H9 (cell line): ENCODE measurements at places on chromosomes 6 and 20. TPM values are rescaled to one million over a fixed set of nuclear protein-coding genes. Genes with fewer than 3 reads are reported as not detected.
A peak's percentile ranks its signal among the peaks of the same experiment; 100 is the strongest.

Gene DTNBP1
- total RNA-seq = 12.9 and 13.2 TPM in 2 replicates

DNA sequence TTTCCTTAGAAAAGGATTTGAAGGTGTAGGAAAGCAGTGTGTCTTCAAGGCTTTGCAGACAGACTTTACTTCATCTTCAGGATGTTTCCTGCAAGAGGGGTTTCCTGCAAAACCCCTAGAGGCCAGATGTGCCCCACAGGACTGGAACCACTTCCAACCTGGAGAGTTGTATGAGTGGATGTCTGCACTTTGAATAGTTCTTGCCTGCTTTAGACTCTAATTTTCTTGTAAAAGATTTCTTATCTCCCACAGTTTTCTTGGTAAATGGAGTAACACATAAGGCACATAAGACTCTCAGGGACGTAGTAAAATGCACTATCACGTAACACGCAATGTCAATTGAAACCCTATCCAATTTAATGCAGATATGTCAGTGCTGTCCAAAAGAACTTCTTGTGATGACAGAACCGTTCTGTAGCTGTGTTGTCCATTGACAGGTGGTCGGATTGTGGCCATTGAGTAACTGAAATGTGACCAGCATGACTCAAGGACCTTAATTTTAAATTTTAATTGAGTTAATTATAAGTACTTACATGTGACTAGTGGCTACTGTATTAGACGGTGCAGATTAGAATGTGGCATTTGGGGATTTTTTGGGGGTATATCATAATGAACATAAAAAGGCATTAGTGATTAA lies 118.7 kb downstream of the JARID2 start:
- no peaks in the 10 kb centered on the region for H3K27me3 ChIP-seq
- no peak overlapping the region for H3K27ac ChIP-seq
- peaks cover 23% of the 10 kb centered on the region for H3K4me1 ChIP-seq
- H3K36me3 ChIP-seq = no peaks in the 10 kb centered on the region; the same call in 1 of the 2 replicates
- DNase-seq = no peak

Gene SH3BGRL2
- 11.7 and 11.8 TPM in 2 replicates for total RNA-seq

- no peak overlapping the region for H3K4me3 ChIP-seq
- H3K27ac ChIP-seq = no peak overlapping the region
- no peak for DNase-seq
- no peaks in the 10 kb centered on the region; the same call in 1 of the 2 replicates for H3K4me1 ChIP-seq
These were observed 100.6 kb downstream of the KCNB1 start for GRCh38 chr20:49381558-49382493.

Gene TREM1
- total RNA-seq = not detected in 2 replicates

Gene MUCL3
- 0.15 and 0.20 TPM in 2 replicates for total RNA-seq

DNA sequence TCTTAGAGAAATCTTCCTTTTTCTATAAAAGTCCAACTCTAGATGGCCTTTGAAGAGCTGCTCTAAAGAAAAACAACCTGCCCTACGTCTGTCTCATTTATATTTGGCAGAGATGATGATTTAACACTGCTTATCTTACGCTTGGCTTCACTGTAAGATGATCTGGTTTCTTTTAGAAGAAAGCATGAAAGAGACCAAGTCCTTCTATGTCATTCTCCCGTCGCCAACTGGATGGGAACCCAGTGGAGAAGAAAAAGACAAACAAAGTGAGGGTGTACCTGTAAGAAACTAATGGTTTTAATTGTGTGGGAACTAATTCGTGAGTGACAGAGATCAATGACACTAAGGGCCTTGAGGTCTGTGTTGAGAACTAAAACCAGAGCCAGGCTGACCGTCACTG lies 92.8 kb downstream of the MBOAT1 start:
- no peak for DNase-seq
- H3K4me1 ChIP-seq = peaks cover 4% of the 10 kb centered on the region; the same call in 1 of the 2 replicates
- H3K27me3 ChIP-seq = no peaks in the 10 kb centered on the region
- no peak overlapping the region for H3K4me3 ChIP-seq
- H3K36me3 ChIP-seq = no peaks in the 10 kb centered on the region

DNA sequence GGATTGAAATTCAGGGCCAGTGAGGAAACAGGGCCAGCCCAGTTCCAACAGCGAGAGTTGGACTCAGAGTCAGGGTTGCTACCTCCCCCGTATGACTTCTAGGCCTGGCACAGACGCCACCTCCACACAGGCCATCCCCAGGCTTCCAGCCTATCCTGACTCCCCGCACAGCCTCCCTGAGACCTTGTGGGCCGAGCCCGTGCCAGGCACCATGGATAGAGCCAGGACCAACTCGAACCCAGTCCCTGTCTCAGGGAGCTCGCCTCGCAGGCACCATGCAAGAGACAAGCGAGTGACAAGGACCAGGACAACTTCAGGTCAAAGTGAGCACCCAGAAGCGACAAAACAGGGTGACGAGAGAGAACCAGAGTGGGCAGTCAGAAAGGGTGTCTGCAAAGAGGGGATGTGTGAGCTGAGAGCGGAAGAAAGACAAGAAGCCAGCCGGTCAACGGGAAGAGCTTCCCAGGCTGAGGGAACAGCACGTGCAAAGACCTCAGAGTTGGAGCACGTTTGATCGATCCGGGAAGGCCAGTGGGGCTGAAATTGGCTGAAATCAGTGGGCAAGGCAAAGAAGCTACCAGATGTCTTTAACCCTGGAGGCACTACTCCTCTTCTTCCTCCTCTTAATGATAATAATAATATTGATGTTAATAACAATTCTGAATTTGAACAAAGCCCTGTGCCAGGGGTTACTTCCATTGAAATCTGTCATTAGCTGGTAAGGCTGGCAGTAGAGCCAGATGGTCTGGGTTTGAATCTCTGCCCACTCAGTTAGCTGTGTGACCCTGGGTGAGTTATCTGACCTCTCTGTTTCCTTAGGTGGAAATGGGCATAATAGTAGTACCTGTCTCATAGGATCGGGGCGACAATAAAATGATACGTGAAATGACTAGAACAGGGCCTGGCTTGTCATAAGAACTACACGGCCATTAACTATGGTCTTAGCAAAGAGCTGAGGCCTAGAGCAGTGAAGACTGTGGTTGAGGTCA lies 45.0 kb downstream of the KIAA1755 start:
- no peaks in the 10 kb centered on the region for H3K36me3 ChIP-seq
- no peak overlapping the region for H3K27ac ChIP-seq
- H3K27me3 ChIP-seq = no peaks in the 10 kb centered on the region
- no peak overlapping the region for H3K4me3 ChIP-seq
- no peaks in the 10 kb centered on the region for H3K4me1 ChIP-seq

GRCh38 chr20:48541581-48542071 lies 286.2 kb downstream of the PREX1 start:
- H3K27me3 ChIP-seq = no peaks in the 10 kb centered on the region
- H3K36me3 ChIP-seq = peaks cover 2% of the 10 kb centered on the region
- no peak overlapping the region for H3K27ac ChIP-seq
- DNase-seq = no peak

- H3K4me1 ChIP-seq = no peaks in the 10 kb centered on the region; the same call in 1 of the 2 replicates
- no peak overlapping the region for H3K27ac ChIP-seq
- H3K4me3 ChIP-seq = no peak overlapping the region
These were observed 57.4 kb upstream of the SLCO4A1 start for GRCh38 chr20:62584671-62585460.

DNA sequence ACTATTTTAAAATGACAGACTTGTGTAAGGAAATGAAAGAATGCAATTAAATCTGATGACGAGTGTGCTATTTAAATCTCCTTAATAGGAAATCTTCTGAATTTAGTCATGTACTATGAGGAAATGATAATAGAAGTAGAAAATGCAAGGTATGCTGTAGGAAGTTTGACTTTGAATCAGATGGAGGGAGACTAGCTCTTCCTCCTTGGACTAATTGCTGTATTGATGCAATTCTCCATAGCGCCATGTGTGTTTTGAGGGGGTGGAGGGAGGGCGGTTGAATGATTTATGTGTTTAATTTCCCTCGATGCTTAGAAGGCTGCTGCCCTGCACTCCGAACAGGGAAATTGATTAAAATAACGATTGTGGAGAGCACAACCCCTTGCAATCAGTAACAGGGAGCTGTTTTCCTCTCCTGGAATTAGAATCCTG lies 214.4 kb upstream of the PRND start:
- H3K27ac ChIP-seq = no peak overlapping the region
- H3K27me3 ChIP-seq = no peaks in the 10 kb centered on the region
- peaks cover 4% of the 10 kb centered on the region; the same call in 1 of the 2 replicates for H3K4me1 ChIP-seq
- DNase-seq = no peak
- H3K4me3 ChIP-seq = no peak overlapping the region

Gene TPBG
- total RNA-seq = 19.0 and 20.8 TPM in 2 replicates

DNA sequence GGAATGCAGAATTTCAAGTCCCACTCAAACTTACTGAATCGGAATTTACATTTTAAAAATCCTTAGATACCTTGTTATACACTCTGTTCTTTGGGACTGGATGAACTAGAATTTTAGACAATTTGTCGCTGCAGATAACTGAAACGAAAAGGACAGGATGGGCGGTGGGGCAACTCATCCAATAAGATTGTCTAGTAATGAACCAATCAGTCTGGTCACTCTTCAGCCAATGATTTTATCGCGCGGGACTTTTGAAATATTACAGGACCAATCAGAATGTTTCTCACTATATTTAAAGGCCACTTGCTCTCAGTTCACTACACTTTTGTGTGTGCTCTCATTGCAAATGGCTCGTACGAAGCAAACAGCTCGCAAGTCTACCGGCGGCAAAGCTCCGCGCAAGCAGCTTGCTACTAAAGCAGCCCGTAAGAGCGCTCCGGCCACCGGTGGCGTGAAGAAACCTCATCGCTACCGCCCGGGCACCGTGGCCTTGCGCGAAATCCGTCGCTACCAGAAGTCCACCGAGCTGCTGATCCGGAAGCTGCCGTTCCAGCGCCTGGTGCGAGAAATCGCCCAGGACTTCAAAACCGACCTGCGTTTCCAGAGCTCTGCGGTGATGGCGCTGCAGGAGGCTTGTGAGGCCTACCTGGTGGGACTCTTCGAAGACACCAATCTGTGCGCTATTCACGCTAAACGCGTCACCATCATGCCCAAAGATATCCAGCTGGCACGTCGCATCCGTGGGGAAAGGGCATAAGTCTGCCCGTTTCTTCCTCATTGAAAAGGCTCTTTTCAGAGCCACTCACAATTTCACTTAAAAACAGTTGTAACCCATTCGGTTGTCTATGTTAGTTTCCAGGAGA lies 41.9 kb upstream of the HFE start:
- H3K4me1 ChIP-seq = no peaks in the 10 kb centered on the region; the same call in 1 of the 2 replicates
- no peak for DNase-seq
- H3K4me3 ChIP-seq = peak overlapping the region; percentile 14; the same call in 1 of the 3 replicates
- H3K27me3 ChIP-seq = no peaks in the 10 kb centered on the region

Gene ANGPT4
- 0.07 and 0.11 TPM in 2 replicates for total RNA-seq

Gene DLL1
- total RNA-seq = 2.7 and 2.8 TPM in 2 replicates

- H3K36me3 ChIP-seq = no peaks in the 10 kb centered on the region
- H3K4me1 ChIP-seq = peaks cover 2% of the 10 kb centered on the region; the same call in 1 of the 2 replicates
- no peaks in the 10 kb centered on the region for H3K27me3 ChIP-seq
- no peak overlapping the region for H3K27ac ChIP-seq
These were observed 150.7 kb downstream of the TBC1D7 start for GRCh38 chr6:13177664-13178063.

Gene ABRACL
- 121 and 123 TPM in 2 replicates for total RNA-seq

GRCh38 chr20:47627540-47627939 lies 125.9 kb downstream of the NCOA3 start:
- no peak for DNase-seq
- H3K27me3 ChIP-seq = no peaks in the 10 kb centered on the region
- H3K27ac ChIP-seq = no peak overlapping the region
- H3K36me3 ChIP-seq = peaks cover 4% of the 10 kb centered on the region; the same call in 2 of the 3 replicates

DNA sequence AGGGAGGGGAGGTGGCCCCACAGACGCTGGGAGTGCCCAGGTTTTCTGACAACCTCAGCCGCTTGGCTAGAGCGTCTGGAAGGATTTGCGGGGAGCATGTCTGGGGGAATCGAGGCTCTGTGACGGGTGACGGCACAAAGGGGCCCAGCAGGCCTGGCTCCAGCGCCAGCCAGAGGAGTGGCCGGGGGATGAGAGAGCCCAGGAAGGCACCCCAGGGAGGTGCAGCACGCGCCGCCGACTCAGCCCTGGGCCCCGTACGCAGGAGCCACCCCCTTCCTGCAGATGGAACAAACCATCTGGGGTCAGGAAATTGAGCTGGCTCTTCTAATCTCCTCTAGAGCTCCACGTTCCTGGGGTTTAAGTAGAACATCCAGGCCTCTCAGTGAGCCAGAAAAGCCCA lies 5.9 kb upstream of the SLCO4A1 start:
- H3K36me3 ChIP-seq = no peaks in the 10 kb centered on the region
- H3K4me1 ChIP-seq = no peaks in the 10 kb centered on the region
- no peak overlapping the region for H3K27ac ChIP-seq

Gene GPX5
- not detected in 2 replicates for total RNA-seq

DNA sequence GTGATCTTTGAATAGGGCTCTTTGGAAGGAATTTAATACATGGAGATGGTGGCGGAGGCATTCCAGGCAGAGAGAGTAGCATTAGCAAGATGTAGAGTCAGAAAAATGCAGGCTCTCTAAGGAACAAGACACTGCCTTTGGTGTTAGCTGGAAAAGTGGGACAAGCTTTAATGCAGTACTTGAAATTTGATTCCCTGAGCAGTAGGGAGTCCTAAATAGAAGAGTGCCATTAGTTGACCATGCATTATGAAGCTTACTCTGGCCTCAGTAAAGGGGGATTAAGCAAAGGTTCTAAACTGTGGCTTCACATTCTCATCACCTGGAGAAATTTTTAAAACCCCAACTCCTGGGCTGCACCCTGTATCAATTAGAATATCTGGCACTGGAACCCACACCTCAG lies 494.8 kb upstream of the SOX4 start:
- no peak overlapping the region for H3K27ac ChIP-seq
- H3K27me3 ChIP-seq = no peaks in the 10 kb centered on the region
- H3K4me3 ChIP-seq = no peak overlapping the region
- peaks cover 11% of the 10 kb centered on the region; the same call in 1 of the 2 replicates for H3K4me1 ChIP-seq
- no peak for DNase-seq

DNA sequence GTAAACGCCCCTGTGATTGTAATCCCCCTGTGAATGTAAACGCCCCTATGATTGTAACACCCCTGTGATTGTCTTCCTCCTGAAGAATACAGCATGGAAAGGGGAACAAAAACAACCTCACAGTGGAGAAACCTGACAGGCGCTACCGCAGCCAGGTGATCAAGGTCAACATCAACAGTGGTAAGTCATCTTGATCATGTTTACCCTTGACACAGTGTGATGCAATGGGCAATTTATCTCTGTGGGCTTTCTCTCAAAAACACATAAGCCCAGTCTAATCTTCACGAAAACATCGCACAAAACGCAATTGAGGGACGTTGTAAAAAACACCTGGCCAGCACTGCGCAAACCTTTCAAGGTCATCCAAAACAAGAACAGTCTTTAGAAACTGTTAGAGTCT lies 277.2 kb downstream of the PRKN start:
- no peak overlapping the region for H3K4me3 ChIP-seq
- DNase-seq = no peak
- H3K27me3 ChIP-seq = no peaks in the 10 kb centered on the region
- no peaks in the 10 kb centered on the region for H3K4me1 ChIP-seq
- H3K27ac ChIP-seq = no peak overlapping the region

Gene CTCFL
- 0.79 and 0.90 TPM in 2 replicates for total RNA-seq
